ENCODE measurements at places on chromosomes 6 and 20.

DNA sequence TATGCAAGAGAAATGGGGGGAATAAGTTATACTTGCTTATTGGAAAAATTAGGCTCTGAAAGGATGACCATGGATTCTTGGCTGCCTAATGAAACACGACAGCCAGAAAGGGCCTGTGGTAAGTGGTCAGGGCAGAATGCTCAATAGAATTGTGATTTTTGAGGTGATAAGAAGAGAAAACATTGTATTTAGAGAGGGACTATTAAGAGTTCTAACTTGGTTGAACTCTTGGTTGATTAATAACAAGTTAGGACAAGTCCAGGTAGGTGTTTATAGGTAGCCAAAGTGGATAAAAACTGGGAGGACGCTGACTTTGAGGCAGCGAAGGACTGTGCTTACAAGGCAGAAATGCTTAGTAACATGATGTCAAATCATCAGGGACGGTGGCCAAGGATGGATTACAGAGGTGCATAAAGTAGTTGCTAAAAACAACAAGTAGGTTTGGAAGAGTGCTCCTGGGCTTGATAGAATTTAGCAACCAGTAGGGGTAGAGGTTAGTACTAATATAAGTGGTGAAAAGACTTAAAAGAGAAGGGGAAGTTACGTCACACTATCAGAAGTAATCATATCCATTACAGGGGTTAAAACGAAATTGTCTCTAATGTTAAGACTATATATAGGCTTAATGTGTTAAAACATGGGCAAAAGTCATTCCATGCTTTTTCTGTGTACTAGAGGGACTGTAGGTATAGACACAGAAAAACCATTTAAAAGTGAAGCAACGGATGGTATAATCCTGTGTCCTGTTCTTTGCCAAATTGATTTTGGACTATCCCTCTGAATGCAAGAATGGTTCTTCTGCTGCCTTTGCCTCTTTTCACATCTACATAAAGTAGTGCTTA lies 98.6 kb downstream of the EYA4 start:
- DNase-seq = no peak

DNA sequence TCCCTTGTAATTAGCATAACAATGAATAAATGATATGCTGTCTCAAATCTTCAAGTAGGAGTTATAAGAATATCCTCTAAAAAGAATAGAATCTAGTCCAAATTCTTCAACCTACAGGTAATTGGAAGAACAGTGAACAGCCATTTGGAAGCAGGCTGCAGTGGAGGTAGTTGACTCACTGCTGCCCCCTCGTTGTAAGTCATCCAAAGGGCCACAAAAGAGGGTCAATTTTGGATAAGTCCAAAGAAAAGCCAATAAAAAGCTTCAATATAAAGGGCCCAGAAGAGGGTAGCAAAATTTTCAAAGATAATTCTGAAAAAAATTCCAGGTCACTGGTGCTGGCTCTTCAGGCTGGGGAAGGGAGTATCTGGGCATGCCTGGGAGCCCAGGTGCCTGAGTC lies 60.8 kb upstream of the SSTR4 start:
- no peak for DNase-seq

- no peak for DNase-seq
Measured at GRCh38 chr6:156021746-156022396, 566.2 kb upstream of the NOX3 start.

- DNase-seq = no peak
Measured at GRCh38 chr20:32985596-32985995, 18.6 kb downstream of the SUN5 start.

DNA sequence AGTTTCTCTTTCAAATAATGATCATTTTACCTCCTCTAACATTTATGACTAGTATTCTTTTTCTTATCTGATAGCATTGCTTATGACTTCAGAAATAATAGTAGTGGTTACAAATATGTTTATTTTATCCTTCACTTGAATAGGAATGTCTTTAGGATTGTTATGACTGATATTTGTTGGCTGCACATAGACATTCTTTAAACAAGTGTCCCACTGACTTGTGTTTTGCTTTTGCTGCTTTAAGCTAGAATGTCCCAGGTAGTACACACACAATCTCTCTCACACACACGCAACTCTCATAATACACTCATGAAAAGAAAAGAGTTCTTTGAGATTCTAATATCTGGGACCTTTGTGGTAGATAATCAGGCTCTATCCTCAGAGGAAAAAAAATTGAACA lies 21.6 kb downstream of the KIAA1586 start:
- DNase-seq = no peak

DNA sequence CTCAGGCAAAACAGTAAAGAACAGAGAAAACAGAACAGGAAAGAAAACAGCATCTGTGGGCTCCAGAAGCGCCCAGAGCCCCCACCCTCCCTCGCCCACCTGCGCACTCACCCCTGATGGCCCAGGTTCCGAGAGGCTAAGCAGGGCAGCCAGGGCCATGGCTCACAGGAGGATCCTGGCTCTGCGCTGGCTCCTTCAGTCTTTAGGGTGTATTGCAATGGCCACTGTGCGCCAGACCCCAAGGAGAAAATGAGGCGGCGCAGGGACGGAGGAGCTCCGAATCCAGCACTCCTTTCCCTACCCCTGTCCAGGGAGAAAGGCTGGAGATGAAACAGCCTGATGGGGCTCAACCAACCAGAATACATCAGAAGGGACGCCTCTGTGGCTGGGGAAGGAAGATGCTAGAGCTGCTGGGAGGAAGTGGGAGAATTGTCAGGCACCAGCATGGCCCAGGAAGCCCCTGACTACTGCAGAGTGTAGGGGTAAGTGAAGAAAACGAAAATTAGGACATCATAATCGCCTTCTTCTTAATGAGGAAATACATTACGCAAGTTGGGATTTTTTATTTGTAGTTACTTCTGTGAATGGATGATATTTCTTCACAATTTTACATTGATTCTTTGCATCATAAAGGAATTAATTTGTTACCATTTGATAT lies 49.0 kb downstream of the COL11A2 start:
- DNase-seq = no peak

DNA sequence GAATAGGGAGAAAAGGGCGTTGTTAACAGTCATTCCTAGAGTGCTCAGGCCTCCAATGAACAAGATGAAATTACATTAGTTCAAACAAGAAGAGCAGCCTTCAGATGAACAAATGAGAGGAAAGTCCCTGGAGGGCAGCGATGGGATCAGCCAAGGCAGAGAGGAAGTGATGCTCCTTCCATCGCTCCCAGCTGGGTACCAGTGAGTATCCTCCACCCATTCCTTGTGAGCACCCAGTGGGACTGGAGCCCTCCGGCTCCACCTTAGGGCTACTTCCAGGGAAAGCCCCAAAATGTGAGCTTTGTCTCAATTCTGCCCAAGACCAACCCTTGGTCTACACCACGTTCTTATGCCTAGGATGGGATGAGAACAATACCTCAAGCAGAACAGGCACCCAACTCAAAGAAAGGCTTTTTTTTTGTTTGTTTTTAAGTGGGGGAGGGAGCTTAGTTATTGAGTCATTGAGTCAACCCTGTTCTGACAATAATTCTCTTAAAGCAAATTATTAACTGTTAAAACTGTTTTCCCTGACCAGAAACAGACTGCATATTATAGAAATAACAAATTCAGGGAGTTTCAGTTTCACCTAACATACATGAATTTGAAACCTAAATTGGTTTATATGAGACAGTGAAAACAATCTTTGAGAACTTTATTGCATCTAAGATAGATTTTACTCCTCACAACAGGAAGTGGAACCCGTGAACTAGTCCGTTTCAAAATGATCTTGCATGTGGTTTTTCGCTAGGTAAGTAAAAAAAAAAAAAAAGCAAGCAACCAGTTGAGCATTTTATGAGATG lies 106.9 kb downstream of the IPCEF1 start:
- DNase-seq = no peak

GRCh38 chr6:99467509-99468106 lies 42.5 kb upstream of the PNISR start:
- no peak for DNase-seq

- DNase-seq = no peak
Measured at GRCh38 chr6:138569970-138570724, 70.9 kb upstream of the NHSL1 start.

Data from NCI-H187 (cell line).